HFFc6 (cell line): ENCODE measurements at places on chromosomes 7 and 10.

DNA sequence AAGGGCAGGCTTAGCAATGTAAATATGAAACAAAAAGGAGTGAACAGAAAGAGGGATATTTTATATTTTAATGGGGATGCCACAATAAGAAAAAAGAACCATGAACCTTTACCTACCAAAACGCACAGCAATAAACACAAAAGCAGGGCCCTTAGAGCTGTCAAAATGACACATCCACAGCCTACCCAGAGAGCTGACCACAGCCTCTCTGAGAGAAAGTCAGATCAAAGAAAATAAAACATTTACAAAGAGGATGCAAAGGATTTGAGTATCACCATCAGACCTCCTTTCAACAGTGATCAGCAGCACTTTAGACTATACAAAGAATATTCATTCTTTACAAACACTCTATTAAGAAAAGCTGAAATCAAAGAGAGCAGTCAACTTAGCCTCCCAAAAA lies 52.9 kb downstream of the ERCC6 start:
- DNase-seq = no peak

- DNase-seq = peak; percentile 81
Observed at GRCh38 chr7:114944745-114945625, 23.1 kb downstream of the MDFIC start.

- no peak for DNase-seq
Observed at GRCh38 chr7:129670656-129671055, 59.1 kb downstream of the NRF1 start.

DNA sequence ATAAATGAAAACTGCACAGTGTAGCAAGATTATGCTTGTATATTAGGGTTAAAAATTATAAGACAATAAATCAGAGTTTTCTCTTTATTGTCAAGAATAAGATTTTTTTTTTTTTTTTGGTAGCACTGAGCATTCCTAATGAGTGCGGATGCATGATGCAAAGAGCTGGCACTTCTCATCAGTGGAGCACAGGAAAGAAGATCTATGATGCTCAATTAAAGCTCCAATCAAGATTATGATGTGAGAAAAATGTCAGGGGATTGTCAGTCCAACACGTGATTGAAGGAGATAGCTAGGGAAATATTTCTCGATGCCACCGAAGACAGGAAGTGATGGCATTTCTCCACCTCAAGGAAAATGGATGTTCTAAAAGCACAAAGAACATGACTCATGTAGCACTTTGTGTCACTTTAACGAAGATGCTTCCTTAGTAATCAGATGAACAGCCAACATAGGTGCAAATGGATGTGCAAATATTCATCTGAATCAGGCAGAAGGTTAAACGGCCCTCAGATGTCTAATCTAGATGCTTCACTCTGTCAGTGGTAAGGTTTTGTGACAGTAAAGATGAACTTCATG lies 240.9 kb downstream of the THSD7A start:
- no peak for DNase-seq

GRCh38 chr10:69382382-69383117 lies 34.2 kb downstream of the TACR2 start:
- peak; percentile 96 for DNase-seq

DNA sequence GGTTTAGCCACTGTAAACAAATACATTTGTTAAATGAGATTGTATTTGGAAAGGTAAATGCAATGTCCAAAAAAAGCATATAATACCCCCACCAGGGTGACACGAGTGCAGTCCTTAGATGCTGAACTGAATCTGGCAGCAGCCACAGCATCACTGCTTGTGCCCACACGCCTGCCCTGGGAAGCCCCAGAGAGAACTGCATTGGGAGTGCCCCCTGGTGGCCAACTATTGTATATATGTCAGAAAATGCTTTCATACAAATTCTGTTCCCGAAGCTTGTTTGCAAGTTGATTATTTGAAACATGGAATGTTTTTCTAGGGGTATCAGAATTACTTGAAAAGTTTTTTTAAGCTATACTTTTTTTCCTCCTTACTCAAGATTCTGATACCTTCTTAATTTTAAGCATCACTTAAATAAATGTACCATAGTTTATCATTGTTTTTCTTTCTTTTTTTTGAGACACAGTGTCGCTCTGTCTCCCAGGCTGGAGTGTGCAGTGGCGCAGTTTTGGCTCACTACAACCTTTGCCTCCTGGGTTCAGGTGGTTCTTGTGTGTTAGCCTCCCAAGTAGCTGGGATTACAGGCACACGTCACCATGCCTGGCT lies 50.1 kb downstream of the LANCL2 start:
- DNase-seq = peak; percentile 54

- DNase-seq = no peak
Observed at GRCh38 chr7:73870041-73870492, 9.1 kb downstream of the TMEM270 start.
